Activated CD4-positive, alpha-beta T cell treated with anti-CD3 and anti-CD28 coated beads for 24 hours (primary cell): ENCODE measurements at places on chromosomes 2 and 18.

- DNase-seq, result no peak
These were observed 1.3 kb downstream of the TMEM131 start for GRCh38 chr2:97994476-97994875.

- no peak for DNase-seq
These were observed 120.6 kb upstream of the BOD1L2 start for GRCh38 chr18:57026316-57026715.

DNA sequence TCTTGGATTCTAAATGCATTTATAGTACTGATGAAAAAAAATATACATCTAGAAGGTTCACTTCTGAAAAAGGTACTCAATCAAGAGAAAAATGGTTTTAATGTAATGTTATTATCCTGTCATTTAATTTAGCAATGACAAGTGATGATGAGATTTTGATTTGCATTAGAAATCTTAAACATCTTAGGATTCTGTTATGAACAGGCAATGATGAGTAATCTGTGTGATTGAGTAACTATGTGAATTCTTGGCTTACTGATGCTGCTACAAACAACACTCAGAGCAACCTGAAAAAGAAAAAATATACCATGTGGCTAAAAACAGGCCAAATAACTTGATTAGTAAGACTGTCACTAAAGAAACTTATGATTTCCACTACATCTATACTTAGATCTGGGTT lies 30.1 kb downstream of the RBKS start:
- DNase-seq, result no peak

GRCh38 chr2:217218269-217219163 lies 358.7 kb upstream of the TNP1 start:
- no peak for DNase-seq

GRCh38 chr2:179790235-179791217 lies 70.9 kb downstream of the ZNF385B start:
- no peak for DNase-seq
